Activated naive CD8-positive, alpha-beta T cell treated with anti-CD3 and anti-CD28 coated beads for 36 hours (primary cell): ENCODE measurements at places on chromosomes 13 and 19. TPM values are rescaled to one million over a fixed set of nuclear protein-coding genes. Genes with fewer than 3 reads are reported as not detected.

The ZNF560 gene
- 0.60 TPM for total RNA-seq

The EDNRB gene
- not detected for total RNA-seq

The TGFBR3L gene
- total RNA-seq = 3.2 TPM

The IL11 gene
- not detected for total RNA-seq

The TMEM59L gene
- not detected for total RNA-seq

The UBE2L5 gene
- not detected for total RNA-seq

The KCNC3 gene
- total RNA-seq = 0.56 TPM

The ZMYM2 gene
- 52.7 TPM for total RNA-seq

The CRB3 gene
- total RNA-seq = 2.1 TPM

- H3K27me3 ChIP-seq = peaks cover 12% of the 10 kb centered on the region
- no peak overlapping the region for H3K27ac ChIP-seq
- H3K36me3 ChIP-seq = no peaks in the 10 kb centered on the region
- DNase-seq = no peak
Measured at GRCh38 chr13:52882785-52883184, 34.3 kb upstream of the PCDH8 start.

GRCh38 chr13:109226631-109227030, 559.8 kb downstream of the IRS2 start:
- no peaks in the 10 kb centered on the region for H3K36me3 ChIP-seq
- H3K27me3 ChIP-seq = peaks cover 3% of the 10 kb centered on the region
- DNase-seq = no peak
- H3K4me3 ChIP-seq = no peak overlapping the region
- no peak overlapping the region for H3K27ac ChIP-seq
- H3K4me1 ChIP-seq = no peaks in the 10 kb centered on the region

DNA sequence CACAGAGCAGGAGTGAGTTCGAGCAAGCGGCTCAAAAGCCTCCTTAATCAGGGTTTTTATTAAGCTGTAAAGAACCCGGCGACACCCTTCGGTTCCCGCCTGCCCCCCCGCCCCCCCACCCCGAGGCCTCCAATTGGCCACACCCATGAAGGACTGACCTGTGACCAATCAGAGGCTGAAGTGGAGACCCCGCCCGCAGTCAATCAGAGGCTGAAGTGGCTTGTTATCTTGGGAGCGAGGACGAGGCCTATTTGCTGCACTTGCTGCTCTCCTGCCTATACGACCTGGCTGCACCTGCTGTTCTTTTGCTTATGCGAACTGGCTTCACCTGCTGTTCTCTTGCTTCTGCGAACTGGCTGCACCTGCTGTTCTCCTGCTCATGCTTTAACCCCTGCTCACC, 844.9 kb downstream of the OLFM4 start:
- H3K4me3 ChIP-seq = no peak overlapping the region
- H3K36me3 ChIP-seq = no peaks in the 10 kb centered on the region
- no peaks in the 10 kb centered on the region for H3K4me1 ChIP-seq
- H3K27ac ChIP-seq = no peak overlapping the region
- no peaks in the 10 kb centered on the region for H3K27me3 ChIP-seq

DNA sequence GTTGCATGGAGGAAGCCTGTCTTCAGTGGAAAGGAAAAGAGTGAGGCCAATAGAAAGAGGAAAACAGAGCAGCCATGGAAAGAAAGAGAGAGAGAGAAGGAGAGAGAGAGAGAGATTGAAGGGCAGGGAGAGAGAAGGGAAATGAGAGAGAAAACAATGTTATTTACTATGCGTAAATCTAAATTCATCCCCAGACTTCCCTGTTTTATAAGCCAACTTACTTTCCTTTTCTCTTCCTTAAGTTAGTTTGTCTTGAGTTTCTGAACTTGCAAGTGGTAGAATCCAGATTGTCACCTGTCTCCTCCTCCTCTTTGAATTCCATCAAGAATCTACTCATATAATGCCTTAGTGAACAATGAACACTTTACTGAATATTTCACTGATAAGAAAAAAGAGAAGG, 16.8 kb upstream of the RCBTB2 start:
- no peak overlapping the region for H3K4me3 ChIP-seq
- H3K36me3 ChIP-seq = peaks cover 3% of the 10 kb centered on the region
- no peaks in the 10 kb centered on the region for H3K4me1 ChIP-seq
- H3K27ac ChIP-seq = no peak overlapping the region
- peaks cover 10% of the 10 kb centered on the region for H3K27me3 ChIP-seq
- DNase-seq = no peak

DNA sequence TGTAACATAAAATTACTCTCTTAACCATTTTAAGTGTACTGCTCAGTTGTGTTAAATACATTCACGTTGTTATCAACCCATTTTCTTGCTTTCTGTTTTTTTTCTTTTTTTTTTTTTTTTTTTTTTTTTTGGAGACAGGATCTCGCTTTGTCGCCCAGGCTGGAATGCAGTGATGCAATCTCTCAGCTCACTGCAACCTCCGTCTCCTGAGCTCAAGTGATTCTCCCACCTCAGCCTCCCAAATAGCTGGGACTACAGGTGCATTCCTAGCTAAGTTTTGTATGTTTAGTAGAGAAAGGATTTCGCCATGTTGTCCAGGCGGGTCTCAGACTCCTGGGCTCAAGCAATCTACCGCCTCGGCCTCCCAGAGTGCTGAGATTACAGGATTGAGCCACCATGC, 42.5 kb upstream of the C13orf42 start:
- H3K4me1 ChIP-seq = peaks cover 7% of the 10 kb centered on the region
- no peak overlapping the region for H3K4me3 ChIP-seq
- H3K27ac ChIP-seq = no peak overlapping the region
- no peak for DNase-seq
- peaks cover 16% of the 10 kb centered on the region for H3K27me3 ChIP-seq

DNA sequence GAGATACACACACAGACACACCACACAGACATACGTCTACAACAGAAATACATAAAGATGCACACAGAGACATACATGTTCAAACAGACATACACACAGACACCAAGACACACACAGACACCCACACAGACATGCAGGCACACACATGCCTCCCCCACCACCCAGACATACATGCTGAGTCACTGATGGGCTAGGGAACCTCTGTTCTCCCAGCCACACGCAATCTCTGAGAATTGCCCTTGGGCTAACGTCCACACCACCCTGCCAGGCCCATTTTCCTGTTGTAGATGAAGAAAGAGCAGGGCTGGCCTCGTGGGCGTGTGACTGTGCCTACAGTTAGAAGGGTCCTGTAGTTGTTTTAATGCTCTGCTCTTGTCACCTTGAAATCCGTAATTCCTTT, 261.9 kb downstream of the KCNRG start:
- no peak overlapping the region for H3K4me3 ChIP-seq
- no peaks in the 10 kb centered on the region for H3K36me3 ChIP-seq
- no peak overlapping the region for H3K27ac ChIP-seq
- H3K27me3 ChIP-seq = no peaks in the 10 kb centered on the region
- H3K4me1 ChIP-seq = no peaks in the 10 kb centered on the region
- no peak for DNase-seq

DNA sequence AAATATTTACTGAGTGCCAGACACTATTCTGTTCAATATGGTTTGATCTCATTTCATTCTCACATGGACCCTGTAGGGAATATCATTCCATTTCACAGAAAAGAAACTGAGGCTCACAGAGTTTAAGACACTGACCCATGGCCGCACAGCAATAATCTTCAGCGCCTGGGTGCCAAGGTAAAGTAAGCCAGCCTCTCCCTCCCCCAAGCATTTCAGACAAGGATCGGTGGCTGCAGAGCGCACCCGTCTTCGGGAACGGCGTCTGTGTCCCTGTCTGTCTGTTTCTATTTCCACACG, 4.3 kb upstream of the PDE4A start:
- DNase-seq = no peak
- peak overlapping the region; percentile 71 for H3K4me3 ChIP-seq
- peaks cover 49% of the 10 kb centered on the region for H3K4me1 ChIP-seq
- H3K27ac ChIP-seq = peak overlapping the region; percentile 71
- peaks cover 32% of the 10 kb centered on the region for H3K27me3 ChIP-seq

GRCh38 chr19:49362048-49362928, at the start of gene TEAD2:
TSS of gene TEAD2 (minus strand) at chr19:49362416. CDS start at chr19:49360075, 2,341 bp downstream.
- peak within 1 kb of the TSS; percentile 53 for H3K4me3 ChIP-seq
- peaks cover 6% of the 10 kb centered on the region for H3K4me1 ChIP-seq
- no peak for DNase-seq
- H3K36me3 ChIP-seq = no peaks in the 10 kb centered on the region

DNA sequence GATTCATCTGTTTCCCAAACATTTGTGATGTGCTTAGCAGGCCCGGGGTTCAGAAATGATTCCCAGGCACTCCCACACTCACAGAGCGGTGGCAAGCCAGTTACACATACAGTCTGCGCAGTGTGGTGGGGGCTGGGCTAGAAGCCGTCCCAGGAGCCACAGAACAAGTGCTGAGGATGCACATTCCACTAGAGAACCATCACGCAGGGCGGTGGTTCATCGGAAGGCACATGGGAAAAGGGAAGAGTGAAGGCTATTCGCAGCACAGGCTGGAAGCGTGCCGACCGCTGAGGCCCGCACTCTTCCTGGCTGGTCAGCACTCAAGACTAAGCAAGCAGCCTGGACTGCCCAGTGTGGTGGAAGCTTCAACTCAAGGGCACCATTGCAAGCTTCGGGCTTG, 126.3 kb upstream of the SLC7A1 start:
- no peak overlapping the region for H3K4me3 ChIP-seq
- no peak for DNase-seq
- H3K27ac ChIP-seq = no peak overlapping the region
- no peaks in the 10 kb centered on the region for H3K36me3 ChIP-seq

GRCh38 chr19:17240062-17240752, 5.5 kb downstream of the NR2F6 start:
- H3K27ac ChIP-seq = no peak overlapping the region
- no peaks in the 10 kb centered on the region for H3K27me3 ChIP-seq
- H3K4me1 ChIP-seq = no peaks in the 10 kb centered on the region
- no peaks in the 10 kb centered on the region for H3K36me3 ChIP-seq
- no peak for DNase-seq

DNA sequence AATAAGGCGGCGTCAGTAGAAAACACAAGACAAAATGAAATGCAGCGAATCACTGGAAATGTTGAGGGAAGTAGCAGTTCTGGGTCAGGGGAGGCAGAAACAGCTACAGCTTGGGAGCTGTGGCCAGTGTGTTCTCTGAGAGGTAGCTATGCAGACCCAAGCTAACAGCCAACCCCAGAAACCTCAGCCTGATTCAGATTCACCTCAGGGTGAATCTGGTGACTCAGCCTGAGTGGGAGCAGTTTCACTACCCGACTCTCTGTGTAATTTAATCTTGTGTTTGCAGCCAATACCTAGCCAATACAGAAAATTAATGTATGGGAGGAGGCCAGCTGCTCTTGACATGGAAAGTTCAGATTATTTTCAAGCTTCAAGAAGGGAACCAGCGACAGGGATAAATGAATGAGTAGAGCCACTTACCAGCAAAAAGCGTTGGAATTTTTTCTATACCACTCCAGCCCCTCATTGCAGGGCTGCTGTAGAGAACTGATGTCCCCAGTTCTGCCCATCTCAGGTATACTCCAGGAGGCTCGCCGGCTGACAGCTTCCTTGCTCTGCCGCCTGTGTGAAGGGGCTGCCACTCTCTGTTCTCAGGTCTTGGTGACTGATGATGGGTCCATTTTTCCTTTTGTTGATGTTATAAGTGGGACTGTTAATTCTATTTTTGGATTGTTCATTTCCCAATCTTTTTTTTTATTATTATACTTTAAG, 8.9 kb downstream of the IGFL3 start:
- peaks cover 15% of the 10 kb centered on the region for H3K4me1 ChIP-seq
- DNase-seq = peak; percentile 76
- peaks cover 73% of the 10 kb centered on the region for H3K27me3 ChIP-seq
- no peak overlapping the region for H3K27ac ChIP-seq
- no peak overlapping the region for H3K4me3 ChIP-seq

DNA sequence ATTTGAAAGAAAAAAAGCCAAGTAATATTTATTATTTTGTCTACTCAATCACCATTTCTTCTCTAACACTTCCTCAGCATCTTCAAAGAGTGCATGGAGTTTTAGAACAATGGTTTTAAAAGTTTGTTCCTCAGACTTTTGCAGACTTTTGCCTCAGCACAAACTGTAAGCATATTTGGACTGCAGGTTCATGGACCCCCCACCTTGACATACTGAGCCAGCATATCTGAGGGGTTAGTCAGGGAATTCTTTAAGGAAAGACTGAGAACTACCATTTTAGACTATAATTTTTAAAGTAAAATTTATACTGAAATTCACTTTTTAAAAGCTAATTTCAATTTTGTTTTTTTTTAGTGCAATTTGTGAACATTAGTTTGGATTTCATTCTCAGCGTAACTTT, 1676.8 kb upstream of the PCDH20 start:
- H3K27me3 ChIP-seq = no peaks in the 10 kb centered on the region
- H3K27ac ChIP-seq = no peak overlapping the region
- H3K4me1 ChIP-seq = no peaks in the 10 kb centered on the region
- DNase-seq = no peak

DNA sequence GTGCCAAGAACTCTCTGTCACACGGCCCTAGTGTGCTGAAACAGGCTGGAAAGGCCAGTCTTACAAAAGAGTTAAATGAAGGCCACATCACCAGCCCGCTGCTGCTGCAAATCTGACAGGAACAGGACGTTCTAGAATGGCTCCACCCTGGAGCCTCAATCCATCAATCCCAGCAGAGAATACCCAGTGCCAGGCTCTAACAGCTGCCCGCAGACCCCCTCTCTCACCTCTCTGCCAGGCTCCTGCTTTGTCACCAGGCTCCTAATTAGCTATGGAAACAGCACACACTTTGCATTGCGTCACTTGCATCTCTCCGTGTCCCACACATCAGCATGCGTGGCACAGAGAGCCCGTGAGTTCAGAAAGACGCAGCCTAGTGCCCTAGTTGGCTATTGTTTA, 314.1 kb downstream of the FOXO1 start:
- H3K36me3 ChIP-seq = no peaks in the 10 kb centered on the region
- no peaks in the 10 kb centered on the region for H3K27me3 ChIP-seq
- H3K4me3 ChIP-seq = no peak overlapping the region
- peaks cover 6% of the 10 kb centered on the region for H3K4me1 ChIP-seq
- no peak overlapping the region for H3K27ac ChIP-seq
- no peak for DNase-seq

- H3K27ac ChIP-seq = peak overlapping the region; percentile 96
- peaks cover 53% of the 10 kb centered on the region for H3K36me3 ChIP-seq
- no peaks in the 10 kb centered on the region for H3K27me3 ChIP-seq
- H3K4me1 ChIP-seq = peaks cover 86% of the 10 kb centered on the region
Measured at GRCh38 chr13:99379856-99380801, 72.9 kb upstream of the GPR183 start.

GRCh38 chr13:22090106-22090505, 419.2 kb downstream of the FGF9 start:
- H3K27ac ChIP-seq = no peak overlapping the region
- peaks cover 47% of the 10 kb centered on the region for H3K36me3 ChIP-seq
- no peaks in the 10 kb centered on the region for H3K27me3 ChIP-seq

DNA sequence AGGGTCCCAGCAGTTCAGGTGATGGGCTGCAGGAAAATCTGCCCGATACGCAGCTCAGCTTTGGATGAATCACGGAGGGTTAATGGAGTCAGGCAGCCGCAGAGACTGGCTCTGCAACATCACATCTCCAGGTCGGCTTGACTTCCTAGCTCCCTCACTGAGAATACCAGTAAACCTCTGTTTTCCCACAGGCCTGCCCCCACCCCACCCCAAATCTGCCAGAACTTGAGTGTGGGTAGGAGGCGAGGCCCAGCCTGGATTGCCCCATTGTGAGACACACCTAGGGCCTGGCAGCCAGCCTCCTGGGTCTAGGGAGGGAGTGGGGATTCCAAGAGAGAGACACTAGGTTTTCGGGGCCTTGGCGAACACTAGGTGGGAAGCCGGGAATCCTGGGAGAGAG, 3.7 kb upstream of the KRTDAP start:
- no peak for DNase-seq
- no peaks in the 10 kb centered on the region for H3K36me3 ChIP-seq
- H3K4me1 ChIP-seq = peaks cover 7% of the 10 kb centered on the region

GRCh38 chr13:26695891-26696311, 64.7 kb downstream of the GPR12 start:
- peaks cover 8% of the 10 kb centered on the region for H3K27me3 ChIP-seq
- H3K36me3 ChIP-seq = no peaks in the 10 kb centered on the region
- peaks cover 2% of the 10 kb centered on the region for H3K4me1 ChIP-seq
